RWPE1 (cell line): ENCODE measurements at places on chromosomes 1 and 21.

DNA sequence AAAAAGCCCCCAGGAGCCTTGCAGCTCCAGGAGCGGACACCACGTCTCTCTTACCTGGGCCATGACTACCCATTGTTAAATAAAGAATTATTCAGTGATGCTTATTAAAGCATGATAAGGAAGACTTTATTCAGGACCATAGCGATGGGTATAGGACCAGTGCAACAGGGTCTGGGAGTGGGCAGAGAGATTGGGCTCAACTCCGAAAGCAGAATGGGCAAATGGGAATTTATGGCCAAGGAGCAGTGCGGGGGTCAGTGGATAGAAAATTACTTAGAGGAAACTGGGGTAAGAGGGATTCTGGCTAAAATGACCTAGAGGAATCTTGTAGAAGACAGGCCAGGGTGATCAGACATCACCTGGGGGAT lies 580 bp upstream of the ATP5PO start:
- DNase-seq = no peak

GRCh38 chr1:52266507-52266906 lies 99.5 kb downstream of the CC2D1B start:
- no peak for DNase-seq

DNA sequence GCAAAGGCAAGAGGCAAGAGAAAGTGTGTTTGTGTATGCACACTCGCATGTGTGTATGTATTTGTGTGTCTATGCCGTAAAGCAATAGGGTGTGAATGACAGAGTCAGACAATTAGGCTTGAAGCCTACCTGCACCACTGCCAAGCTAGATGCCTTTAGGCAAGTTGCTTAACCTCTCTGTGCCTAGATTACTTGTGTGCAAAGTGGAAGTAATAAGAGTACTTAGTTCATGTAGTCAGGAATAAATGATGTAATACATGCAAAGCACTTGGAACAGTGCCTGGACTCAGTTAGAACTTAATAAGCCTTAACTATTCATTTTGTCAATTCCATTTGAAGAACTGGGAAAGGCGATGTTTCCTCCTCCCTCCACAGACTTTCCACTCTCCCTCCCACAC lies 31.7 kb downstream of the LAMB3 start:
- no peak for DNase-seq

DNA sequence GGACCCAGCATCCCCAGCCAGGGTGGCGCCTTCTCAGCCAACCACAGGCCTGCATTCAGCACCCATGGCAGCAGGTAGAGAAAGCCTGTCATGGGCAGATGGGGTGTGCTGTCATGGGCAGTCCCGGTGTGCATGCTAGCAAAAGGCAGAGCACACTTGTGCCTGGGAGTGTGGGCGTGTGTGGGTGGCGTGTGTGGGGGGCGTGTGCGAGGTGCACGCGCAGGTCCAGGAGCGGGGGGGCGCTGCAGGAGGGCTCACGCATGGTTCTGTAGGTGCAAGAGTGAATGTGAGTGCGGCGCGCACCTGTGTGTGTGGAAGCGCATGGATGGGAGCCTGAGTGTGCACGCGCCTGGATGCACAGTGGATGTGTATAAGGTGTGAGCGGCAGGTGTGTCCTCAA lies 137.2 kb downstream of the CASZ1 start:
- DNase-seq = no peak

DNA sequence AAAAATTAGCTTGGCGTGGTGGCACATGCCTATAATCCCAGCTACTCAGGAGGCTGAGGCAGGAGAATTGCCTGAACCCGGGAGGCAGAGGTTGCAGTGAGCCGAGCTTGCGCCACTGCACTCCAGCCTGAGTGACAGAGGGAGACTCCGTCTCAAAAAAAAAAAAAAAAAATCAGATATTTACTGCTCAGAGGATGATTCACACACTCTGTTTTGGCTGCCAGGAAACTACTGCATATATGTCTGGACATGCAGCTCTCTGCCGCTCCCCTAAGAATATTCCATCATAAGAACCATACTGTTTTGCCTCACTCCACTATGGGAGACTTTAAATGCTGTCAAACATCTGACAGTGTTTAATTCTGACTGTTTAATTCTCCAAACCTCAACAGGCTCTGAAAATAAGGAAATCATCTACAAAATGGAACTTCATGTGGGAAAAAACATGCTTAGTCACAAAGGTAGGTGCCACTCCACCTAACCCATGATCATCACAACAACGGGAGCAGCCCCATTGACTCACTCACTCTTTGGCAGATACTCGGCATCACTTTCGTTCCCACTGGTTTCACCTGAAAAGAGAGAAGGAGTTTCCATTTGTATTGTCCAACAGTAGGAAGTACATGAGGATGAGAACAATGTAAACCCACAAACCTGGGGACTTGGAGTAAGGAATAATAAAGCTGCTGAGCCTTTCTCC lies 29.3 kb upstream of the BCAS2 start:
- peak; percentile 87 for DNase-seq

DNA sequence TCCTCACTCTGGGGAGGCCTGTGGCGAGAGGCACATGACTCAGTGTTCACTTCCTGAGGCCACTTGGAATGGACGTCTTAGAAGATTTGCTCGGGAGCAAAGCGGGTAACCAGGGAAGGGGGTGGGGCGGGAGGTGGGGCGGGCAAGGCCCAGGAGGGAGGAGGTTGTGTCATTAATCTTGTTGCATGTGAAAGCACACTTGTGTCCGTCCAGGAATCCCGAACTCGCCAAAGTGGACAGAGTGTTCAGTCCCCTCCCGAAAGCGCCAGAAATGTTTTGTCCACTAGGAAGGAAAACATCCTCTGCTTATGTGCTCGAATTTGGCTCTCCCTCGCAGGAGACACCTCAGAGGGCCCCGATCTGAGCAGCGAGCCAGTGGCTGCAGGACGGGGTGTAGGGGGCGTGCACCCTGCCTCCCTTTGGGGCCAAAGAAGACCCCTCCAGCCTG lies 84.2 kb downstream of the SPSB1 start:
- DNase-seq = no peak

DNA sequence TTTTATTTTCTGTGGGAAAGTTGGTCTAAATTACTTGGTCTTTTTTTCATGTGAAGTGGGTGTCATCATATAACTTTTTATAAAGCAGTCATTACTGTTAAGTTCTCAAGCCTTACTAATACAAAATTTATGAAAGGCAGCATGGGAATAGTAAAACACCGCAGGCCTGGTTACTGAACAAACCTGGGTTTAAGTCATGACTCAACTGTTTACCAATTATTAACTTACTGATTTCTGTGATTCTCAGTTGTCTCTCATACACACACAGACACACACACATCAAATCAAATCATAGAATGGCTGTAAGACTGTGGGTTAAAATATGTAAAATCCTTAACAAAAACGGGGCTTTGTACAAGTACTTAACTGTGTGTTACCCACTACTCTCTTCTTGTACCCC lies 14.6 kb downstream of the MAEL start:
- DNase-seq = no peak

DNA sequence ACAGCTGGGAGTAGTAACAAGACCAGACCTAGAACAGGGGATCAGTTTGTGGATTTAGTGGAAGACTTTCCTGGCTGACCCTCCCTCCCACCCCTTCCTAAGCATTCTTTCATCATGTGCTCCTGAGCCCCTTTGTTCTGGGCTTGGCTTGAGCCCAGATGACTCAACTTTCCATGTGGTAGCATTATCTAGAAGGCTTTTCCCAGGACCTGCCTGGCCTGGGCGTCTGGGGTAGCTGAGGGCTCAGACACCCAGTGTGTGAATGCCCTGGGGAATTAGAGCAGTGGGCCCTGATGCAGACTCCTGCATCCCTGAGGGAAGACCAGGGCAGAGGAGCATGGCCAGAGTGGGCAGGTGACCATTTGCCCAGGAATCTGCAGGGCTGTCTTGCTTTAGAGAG lies 44.1 kb upstream of the TSPAN2 start:
- no peak for DNase-seq

DNA sequence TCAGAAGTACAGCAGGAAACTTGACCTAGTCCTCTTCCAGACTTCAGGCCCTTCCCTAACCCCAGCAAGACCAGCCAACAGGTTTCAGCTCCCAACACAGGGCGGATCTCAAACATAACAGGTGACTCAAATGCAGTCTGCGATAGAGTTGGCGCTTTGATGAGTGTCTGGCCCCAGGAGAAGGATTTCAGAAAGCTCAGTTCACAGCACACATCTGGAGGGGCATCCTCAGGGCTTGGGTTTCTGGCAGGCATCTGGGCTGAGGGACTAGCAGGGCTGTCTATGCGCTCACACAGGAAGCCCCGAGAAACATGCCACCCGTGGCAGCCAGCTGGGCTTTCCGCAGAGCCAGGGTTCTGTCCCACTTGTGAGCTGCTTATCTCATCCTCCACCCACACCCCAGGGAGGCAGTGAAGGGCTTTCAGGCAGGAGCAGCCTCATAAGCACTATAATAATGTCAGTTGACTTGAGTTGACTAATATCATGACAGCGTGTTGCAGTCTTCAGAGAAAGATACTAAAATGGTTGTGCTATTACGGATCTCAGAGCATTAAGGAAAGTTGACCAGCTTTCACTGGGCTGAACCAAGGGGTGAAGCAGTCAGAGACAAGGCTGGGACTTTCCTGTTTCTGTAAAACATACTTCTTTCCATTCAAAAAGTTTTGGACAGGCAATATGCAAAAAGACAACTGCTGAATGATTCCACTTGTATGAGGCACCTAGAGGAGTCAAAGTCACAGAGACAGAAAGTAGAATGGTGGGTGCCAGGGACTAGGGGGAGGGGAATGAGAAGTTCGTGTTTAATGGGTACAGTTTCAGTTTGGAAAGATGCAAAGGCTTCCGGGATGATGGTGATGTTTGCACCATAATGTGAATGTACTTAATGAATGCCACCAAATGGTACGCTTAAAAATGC lies 233.0 kb upstream of the IRF2BP2 start:
- DNase-seq = no peak

DNA sequence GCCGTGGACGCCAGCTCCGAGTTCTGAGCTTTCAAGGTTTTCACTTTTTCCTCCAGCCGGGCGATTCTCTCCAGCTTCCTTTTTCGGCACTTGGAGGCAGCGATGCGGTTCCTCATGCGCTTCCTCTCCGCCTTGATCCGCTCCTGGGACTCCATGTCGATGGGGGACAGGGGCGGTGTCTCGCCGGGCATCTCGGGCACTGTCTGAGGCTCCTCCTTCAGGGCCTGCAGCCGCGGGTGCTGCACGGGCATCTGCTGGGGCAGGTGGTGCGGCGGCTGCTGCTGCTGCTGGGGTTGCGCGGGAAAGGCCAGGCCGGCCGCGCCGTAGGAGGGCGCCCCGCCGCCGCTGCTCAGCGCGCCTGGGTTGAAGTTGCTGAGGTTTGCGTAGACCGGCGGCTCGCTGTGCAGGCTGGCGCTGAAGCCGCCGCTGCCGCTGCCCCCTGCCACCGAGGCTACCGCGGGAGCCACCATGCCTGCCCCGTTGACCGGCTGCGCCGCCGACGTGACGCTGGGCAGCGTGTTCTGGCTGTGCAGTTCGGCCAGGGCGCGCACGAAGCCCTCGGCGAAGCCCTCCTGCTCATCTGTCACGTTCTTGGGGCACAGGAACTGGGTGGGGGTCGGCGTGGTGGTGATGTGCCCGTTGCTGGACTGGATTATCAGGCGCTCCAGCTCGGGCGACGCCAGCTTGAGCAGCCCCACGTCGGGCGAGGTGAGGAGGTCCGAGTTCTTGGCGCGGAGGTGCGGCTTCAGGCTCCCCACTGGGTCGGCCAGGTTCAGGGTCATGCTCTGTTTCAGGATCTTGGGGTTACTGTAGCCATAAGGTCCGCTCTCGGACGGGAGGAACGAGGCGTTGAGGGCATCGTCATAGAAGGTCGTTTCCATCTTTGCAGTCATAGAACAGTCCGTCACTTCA lies 1.4 kb downstream of the JUN start:
- DNase-seq = no peak

GRCh38 chr1:19007491-19008441 lies 51.3 kb upstream of the IFFO2 start:
- no peak for DNase-seq

DNA sequence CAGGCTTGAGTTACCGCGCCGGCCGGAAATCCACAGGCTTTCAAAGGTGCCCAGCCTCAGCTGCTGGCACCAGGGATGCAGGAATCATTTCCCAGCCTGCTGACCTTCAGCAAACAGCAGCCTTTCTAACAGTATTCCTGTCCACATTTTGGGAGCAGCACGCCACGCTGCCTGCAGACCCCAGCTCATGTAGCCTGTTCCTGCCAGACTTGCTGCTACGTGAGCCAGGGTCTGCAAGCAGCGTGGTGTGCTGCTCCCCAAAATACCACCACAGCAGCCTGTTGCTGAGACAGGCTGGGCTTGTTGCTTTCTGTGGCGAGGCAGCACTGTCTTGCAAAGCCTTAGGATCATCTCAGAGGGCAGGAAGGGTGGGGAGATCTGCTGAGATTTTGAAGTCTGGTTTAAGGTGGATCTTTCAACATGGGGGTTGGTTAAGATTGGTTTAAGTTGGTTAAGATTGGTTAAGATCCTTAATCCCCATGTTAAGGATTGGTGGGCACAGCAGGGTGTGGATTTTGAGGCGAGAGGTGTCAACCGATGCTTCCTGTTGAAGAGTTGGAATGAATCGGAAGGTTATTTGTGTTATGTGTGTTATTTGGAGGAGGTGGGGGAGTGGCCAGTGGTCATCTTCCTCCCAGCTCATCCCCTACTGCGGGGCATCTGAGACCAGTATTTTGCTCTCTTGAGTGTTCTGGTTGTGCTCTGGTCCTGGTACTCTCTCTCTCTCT lies 12.9 kb downstream of the FAAH start:
- DNase-seq = no peak

DNA sequence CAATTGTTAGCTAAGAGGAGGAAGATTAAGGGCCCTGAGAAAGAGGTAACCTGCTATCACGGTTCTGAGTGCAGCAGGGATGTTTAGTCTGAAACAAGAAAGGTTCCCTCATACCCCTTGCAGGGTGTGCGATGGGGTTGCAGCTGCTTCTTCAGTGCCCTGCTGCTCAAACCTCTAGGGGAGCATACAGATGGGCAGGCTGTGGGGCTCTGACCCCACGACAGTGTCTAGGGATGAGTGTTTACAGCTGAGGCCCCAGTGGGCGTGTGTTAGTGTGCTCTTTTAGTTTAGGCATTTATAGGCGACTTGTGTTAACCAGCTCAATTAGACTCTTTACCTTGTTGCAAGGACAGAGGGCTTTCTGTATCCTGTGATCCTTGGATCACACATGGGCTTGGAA lies 41.3 kb upstream of the PLA2G5 start:
- no peak for DNase-seq

DNA sequence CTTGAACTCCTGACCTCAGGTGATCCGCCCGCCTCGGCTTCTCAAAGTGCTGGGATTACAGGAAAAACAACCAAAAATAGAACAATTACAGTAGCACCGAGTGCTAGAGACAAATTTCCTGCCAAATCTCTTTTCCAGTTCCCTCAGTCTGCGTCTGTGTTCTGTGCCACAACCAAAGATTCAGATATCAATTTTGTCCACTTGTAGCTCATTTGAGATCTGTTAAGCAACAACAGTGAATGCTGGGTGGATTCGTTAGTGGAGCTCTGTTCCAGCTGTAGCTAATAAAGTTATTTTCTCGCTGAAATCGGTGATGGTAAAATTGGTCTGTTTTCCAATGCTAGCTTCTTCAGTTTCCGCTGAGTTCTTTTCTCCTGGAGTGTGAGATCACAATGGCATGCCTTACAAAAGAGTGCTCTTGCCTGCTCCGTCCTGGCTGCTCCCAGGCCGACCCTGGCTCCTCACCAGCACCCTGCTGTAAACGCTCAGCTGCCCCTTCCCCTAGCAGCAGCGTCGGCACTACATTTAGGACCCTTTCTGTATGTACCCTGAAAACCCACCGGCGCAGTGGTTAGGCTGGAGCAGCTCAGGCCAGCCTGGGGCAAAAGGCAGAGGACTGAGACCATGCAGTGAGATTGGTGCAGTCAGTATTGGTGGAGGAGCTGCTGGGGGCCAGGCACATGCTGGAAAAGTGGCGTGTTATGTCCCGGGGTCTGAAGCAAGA lies 395.4 kb downstream of the KIF26B start:
- DNase-seq = no peak
